ENCODE measurements at places on chromosomes 11 and 22.

- no peak for DNase-seq
These were observed 6.6 kb upstream of the CABP7 start for GRCh38 chr22:29713156-29713727.

GRCh38 chr11:11351042-11351586 lies 1.9 kb downstream of the CSNK2A3 start:
- no peak for DNase-seq

DNA sequence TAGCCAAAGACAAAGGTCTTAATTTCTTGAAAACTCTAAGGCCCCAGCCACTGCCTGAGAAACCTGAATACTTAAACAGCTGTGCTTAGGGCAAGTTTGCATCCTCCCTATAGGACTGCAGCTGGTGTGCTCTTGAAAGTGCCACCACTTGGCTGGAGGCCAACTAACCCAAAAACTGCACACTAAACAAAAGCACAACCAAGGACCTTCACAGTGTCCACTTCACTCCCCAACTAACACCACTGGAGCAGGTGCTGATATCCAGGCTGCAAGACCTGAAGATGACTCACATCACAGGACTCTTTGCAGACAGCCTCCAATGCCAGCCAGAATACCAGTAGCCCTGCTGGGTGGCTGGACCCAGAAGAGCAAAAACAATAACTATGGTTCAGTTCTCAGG lies 357.7 kb upstream of the ARHGAP42 start:
- no peak for DNase-seq

- peak; percentile 23 for DNase-seq
These were observed 4.4 kb downstream of the OR8B3 start for GRCh38 chr11:124394408-124394807.

GRCh38 chr22:35195821-35196220 lies 61.5 kb upstream of the HMGXB4 start:
- DNase-seq = no peak

- DNase-seq = no peak
These were observed 7.5 kb upstream of the STK33 start for GRCh38 chr11:8601376-8602133.

DNA sequence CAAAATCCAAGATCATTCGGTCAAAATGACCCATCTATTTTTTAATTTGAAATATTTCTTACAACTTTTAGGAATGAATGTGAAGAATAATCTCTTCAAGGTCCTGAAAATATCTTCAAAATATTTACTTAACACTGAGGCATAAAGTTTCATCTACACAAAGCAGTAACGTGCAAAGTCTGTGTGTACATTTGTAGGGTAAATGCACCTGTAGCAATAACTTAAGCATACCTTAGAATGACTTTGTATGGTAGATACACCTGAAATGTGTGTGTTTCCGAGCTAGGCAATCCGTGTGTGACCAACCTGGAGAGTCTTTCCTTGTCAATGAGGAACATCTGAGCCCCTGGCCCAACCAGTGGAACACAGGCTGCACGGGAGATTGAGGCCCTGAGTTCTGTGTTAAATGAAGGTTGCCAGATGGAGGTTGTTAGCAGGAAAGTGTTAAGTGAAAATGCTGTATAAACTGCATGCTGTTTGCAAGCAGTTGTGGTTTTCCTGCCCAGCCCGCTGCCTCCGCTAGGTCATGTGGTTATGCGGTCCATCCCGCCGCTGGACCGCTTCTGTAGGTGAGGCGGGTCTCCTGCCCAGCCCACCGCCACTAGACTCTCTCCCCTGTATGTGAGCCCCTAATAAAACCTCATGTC lies 7.6 kb upstream of the CTR9 start:
- DNase-seq = no peak

DNA sequence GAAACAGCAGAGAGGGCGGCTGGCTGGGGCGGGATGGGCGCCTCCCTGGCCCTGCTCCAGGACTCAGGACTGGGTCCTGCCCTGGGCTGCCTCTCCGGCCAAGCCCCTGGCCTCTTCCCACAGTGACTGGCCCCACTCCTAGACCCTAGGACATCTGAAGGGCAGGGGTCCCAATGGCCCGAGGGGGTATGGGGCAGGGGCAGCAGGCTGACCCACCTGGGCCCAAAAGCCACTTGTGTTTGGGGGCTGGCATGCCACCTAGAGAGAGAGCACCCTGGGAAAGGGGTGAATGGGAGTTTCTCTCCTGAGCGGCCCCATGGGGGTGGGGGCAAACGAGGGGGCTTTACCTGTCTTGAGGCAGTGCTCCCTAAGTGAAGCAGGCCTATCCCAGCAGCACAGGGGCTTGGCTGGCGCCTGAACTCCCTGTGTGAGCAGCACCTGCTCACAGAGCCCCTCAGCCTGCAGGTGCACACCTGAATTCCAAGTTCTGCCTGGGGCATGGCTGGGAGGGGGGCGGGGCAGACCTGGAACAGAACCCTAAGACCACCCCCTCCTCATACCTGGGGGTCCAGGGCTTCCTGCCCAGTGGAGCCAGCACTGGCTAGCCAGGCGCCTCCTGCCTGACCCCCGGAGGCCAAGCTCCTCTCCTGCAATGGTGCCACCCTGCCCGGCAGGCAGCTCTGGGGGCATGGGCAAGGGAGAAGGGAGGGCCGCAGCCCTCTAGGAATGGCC lies 16.9 kb downstream of the DUSP8 start:
- DNase-seq = no peak

DNA sequence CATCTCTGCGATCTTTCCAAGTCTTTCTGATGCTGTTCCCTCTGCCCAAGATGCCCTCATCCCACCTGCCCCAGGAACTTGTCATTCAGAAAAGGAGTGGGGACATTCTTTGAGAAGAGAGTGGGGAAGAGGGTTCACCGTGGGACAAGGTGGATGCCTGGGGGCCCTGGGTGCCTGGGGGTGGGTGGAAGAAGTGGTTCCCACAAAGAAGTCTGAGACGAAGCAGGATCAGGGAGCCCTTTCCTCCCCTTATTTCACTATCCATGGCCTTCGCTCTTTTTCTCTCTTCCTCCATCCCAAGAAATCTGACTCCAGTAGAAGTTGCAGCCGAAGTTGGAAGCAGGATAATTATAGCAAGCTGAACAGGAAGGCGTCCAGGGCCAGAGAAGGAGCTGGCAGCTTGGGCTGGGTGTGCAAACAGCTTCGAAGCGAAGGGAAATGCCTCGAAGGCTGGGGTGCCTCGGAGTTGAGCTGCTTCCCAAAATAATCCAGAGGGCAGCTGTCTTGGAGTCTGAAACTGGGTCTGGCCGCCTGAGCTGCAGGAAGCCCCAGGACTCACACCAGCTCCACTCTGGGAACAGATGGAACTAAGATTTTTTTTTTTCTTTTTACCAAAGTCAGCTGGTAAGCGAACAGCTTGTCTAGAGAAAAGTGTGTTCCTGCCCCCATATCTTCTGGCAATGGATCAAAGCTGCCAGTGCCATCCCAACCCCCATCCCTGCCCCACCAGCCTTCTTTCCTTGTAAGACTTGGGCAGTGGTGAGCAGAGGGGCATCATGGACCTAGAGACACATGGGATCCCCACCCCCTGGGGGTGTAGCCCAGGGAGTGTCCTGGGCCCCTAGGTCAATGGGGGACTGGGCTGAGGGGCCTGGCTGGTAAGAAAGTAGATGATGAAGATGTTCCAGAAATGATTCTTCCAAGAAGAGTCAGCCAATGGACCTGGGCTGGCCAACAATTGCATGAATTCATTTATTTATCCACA lies 31.5 kb downstream of the PARVG start:
- DNase-seq = no peak

GRCh38 chr11:5929571-5930368 lies 12.3 kb upstream of the OR56A3 start:
- DNase-seq = no peak

GRCh38 chr11:124446916-124447315 lies 1.4 kb upstream of the OR8B8 start:
- no peak for DNase-seq

GRCh38 chr22:49107561-49107960 lies 720.1 kb downstream of the BRD1 start:
- no peak for DNase-seq

GRCh38 chr22:34004058-34004457 lies 83.8 kb upstream of the LARGE1 start:
- no peak for DNase-seq
